ENCODE measurements at places on chromosomes 7 and 10.

GRCh38 chr7:27616914-27617548 is 45.7 kb downstream of the HIBADH start:
- DNase-seq = no peak

GRCh38 chr10:128979405-128979804 is 487.6 kb upstream of the MGMT start:
- DNase-seq = no peak

- DNase-seq = no peak
These were observed 12.2 kb upstream of the SVIL start for GRCh38 chr10:29646960-29647461.

GRCh38 chr7:12607134-12607533 is 36.6 kb downstream of the SCIN start:
- no peak for DNase-seq

DNA sequence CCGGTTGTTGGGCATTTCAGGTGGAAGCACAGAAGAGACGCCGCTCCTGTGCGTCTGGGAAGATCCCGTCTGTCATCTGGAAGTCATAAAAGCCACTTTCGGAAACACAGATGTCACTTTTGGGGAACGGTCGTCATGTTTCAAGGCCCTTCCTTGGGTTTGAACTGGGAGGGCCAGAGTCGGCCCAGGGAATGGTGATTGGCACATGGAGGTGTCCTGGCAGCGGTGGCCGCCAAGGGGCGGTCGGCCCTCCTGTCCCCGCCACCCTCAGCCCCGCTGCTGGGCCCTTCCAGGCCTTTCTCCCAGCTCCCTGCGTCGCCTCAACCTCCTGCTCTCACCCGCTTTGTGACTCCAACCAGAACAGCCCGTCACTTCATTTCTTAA is 115.2 kb upstream of the SFMBT2 start:
- no peak for DNase-seq

DNA sequence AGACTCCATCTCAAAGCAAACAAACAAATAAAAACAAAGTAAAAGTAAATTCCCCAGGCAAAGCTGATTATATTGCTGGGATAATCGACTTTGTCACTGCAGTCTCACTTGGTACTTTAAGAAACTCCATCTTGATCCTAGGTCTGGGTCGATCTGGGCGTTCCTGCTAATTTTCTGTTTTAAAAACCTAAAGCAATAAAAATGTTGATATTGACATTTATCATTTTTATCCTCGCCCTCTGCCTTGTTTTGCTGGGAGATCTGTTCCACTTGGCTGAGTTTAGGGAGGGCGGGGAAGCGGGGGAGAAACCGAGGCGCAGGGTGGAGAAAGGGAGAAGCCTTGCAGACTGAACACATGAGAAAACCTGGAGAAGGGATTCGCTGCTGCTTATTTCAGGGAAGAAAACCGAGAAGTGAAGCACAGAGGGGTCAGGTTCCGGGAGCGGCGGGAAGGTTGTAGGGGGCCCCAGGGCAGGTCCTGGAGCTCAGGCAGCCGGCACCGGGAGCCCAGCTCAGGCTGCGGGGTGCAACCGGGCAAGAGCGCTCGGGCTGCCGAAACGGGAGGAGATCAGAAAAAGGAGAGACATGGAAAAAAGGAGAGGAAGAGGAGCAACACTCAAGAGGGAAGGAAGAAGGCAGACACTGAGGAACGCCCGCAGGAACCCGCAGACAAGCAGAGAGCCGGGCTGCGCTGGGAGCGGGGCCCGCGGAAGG is 27.3 kb upstream of the KMT2C start:
- DNase-seq = no peak

DNA sequence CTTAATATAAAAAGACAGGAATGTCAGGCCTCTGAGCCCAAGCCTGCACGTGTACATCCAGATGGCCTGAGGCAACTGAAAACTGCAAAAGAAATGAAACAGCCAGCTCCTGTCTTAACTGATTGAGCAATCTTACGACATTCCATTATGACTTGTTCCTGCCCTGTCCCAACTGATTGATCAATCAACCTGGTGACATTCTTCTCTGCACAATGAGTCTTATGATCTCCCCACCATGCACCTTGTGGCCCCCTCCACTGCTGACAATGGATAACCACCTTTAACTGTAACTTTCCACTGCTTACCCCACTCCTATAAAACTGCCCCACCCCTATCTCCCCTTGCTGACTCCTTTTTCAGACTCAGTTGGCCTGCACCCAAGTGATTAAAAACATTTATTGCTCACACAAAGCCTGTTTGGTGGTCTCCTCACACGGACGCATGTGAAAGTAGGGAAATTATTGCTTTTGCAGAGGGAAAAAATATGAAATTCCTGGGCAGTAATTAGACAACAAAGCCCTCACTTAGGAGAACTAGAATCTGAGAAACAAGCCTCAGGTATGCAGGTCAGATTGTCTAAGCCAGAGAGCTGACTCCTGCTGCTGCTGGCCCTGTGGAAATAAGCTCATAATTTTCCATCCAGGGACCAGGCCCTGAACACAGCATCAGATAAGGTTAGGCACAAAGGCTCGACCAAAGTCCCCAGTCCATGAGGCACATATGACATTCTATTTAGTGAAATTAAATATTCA is 5.3 kb downstream of the CYP3A7 start:
- DNase-seq = no peak

DNA sequence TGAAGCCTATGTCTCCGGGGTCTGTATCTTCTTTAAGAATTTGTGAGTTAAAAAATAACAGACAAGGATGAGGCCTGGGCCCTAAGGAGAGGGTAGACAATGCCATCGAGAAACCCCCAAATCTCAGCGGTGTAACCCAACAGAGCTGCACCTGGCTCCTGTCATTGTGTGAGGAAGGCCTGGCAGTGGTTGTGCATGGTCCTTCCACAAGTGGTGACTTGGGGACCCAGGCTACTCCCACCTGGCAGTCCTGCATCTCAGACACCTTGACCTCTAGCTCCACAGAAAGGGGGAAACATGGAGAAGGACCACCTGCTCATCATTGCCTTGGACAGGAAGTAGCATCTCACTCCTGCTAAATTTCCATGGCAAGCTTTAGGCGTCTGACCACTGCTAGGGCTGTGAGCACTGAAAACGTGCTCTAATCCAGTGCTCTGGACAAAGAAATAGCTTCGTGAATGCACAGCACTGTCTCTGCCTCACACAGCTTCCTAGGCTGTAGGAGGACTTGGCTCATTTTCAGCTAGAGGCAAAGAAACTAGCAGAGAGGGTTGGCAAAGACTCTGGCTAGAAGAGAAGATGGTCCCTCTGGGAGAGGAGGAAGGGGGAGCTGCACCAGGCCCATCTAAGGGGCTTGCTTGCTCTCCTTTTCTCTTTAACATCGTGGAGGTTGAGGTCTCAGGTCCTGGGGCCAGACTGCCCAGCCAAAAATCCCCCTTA is 273.9 kb upstream of the ZMIZ1 start:
- no peak for DNase-seq

GRCh38 chr10:70227548-70228320 is 5.5 kb downstream of the PPA1 start:
- DNase-seq = no peak

DNA sequence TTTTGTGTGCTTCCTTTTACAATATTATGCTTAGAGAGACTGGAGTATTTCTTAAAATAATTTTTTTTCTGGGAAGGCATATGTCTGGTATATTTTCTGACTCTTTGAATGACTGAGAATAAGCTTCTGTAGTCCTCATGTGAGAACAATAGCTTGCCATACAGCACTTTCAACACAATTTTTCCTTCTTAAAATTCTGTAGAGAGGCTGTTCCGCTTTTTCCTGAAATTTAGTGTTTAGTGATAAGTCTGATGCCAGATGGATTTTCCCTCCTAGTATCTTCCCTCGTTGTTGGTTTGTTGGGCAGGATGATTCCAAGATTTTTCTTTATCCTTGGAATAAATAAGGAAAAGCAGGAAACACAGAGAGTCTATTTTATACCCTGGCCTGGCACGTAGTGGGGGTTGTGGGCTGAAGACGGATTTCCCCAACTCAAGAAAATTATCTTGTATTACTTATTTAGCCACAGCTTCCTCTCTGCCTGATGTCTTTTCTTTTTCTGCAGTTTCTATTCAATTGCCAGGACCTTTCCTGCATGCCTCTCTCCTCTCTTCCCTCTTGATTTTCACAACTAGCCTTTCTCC is 111.2 kb downstream of the AOAH start:
- no peak for DNase-seq

DNA sequence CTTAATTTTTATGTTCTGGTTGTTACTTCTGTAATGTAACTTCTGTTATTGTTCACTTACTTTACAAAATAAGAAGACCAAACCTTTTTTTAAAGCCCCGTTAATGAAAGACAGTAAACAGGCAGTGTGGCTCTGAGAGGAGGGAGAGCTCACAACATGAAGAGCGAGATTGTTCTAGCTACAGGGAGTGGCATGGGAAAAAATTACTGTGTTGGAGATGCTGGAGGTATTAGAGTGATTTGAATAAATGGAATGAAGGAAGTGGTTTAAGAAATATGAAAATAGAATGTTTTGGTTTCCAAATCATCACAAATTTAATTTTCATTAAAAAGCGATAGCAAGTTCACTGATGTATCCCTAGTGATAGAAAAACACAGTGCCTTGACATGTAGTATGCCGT is 31.8 kb downstream of the REEP3 start:
- DNase-seq = no peak

DNA sequence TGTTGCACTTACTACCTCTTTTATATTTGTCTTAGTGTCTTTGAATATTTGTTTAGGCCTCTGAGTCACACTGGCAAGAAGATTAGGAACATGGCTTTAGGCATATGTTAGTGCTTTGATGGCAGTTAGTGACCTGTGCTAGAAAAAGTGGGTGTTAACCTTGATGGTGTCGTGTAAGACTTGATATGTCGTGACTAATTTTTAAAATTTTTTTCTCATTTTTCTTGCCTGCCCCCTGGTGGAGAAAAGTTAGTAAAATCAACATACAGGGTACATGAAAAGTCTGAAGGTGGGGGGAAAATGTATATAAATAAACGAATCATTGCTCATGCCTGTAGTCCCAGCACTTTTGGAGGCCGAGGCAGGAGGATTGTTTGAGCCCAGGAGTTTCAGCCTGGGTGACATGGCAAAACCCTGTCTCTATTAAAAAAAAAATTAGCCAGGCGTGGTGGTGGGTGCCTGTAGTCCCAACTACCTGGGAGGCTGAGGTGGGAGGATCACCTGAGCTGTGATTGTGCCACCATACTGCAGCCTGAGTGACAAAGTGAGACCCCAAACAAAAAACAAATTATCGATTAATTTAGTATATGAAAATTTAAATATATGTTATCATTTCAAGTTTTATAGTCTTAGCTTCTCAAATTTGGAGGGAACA is 44.6 kb downstream of the TAX1BP1 start:
- DNase-seq = no peak

DNA sequence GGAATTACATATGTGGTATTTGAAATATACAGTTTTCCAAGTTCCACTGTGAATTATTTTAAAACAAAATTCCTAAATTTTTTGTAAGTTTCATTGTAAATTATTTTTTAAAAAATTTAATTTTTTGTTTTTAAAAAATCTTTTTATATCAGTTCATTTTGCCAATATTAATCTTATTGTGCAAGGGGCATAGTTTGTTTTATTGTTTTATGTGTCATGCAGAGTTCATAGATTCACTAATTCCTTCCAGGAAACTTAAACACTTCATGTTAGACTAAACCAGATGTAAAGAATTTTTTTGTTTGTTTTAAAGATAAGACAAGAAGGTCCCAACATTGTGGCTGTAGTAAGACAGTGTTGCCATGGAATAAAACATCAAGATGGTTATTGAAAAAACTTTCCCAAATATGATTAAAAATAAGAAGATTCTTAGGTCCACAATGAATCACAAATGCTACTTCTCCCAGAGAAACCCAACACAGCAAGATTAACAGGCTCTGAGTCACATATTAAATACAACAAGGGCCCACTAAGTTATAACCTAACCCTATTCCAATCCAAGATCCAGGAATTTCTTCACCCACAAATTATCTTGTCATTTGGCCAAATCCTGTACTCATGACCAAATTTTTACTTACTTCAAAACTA is 464.7 kb upstream of the IGFBP3 start:
- DNase-seq = no peak

- DNase-seq = no peak
These were observed 80.0 kb upstream of the NPVF start for GRCh38 chr7:25308246-25308645.

GRCh38 chr10:56823849-56824248 is 462.8 kb upstream of the ZWINT start:
- DNase-seq = no peak

GRCh38 chr7:29562307-29562706 is 1.3 kb upstream of the PRR15 start:
- no peak for DNase-seq

DNA sequence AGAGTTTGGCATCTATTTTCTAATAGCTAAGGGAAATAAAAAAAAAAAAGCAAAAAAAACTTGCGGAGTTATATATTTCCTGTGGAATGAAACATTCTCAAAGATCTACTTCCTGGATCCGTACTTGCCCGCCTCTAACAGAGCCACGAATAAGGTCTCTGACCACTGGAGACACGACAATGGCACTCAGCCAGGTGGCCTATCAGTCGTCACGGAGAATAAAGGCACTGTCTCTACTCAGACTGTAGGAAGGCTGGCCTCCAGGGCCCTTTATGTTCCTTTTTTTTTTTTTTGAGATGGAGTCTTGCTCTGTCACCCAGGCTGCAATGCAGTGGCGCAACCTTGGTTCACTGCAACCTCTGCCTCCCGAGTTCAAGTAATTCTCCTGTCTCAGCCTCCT is 58.7 kb downstream of the RGS10 start:
- no peak for DNase-seq

DNA sequence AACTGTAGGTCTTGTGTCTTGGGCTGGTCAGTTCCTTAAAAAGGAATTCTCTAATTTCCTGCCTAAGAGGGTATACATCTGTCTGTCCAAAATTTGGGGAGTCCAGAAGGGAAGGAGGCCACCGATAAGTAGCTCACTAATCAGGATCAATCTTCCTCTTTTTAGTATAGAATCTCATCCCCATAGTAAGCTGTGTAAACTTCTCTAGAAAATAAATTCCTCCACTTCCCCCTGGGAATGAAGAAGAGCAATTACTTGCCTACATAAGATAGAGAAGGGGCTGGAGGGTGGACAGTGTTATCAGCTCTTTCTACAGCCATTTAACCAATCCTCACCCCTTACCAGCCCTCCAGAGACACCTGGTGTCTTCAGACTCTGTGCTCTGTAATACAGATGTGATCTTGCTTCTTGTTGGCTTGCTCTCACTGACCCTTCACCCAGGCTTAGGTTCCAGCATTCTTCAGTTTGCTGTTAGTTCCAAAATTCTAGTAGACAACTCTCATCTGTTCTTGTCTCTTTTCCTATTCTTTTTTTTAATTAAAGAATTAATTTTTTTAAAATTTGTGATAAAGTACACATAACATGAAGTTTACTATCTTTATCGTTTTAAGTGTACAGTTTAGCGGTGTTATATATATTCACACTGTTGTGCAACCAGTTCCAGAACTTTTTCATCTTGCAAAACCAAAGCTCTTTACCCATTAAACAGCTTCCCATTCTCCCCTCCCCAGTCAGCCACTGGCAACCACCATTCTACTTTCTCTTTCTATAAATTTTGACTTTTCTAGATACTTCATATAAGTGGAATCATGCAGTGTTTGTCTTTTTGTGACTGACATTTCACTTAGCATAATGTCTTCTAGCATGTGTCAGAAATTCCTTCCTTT is 6.5 kb upstream of the PRKAR2B start:
- DNase-seq = no peak

Measured in activated CD8-positive, alpha-beta memory T cell treated with anti-CD3 and anti-CD28 coated beads, Interleukin-2, amount 50 U/mL, for 4 hours (primary cell).